Nucleus accumbens (tissue), 56 donors: ENCODE measurements at places on chromosomes 11 and 22.

DNA sequence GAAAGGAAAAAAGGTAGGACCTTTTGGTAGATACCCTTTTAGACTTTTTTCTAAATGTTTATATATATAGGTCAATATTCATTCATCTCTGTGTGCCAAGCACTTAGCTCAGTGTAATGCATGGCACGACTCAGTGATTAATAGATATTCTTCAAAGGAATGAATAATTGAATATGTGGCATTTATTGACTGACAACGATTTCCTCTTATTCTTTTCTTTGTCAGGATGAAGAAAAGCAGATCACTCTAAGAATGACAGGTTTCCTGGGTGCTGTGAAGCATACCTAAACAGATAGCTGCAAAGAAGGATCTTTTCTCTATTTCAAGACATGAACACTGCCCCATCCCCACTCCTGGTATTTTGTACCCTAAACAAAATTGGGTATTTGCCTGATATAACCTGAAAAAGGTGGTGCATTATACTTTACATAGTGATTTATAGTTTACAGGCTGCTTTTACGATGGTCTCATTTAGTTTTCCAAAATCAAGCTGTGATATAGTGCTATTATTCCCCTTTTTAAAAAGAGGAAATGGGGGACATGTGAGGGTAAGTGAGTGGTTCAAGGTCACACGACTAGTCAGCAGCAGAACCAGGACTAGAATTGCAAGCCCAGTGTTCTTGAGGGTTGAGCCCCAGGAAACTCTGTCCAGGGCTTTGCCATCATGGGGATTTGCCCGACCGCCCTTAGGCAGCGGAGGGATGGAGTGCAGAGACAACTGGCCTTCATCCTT is 32.9 kb upstream of the CLMP start:
- DNase-seq, result no peak

DNA sequence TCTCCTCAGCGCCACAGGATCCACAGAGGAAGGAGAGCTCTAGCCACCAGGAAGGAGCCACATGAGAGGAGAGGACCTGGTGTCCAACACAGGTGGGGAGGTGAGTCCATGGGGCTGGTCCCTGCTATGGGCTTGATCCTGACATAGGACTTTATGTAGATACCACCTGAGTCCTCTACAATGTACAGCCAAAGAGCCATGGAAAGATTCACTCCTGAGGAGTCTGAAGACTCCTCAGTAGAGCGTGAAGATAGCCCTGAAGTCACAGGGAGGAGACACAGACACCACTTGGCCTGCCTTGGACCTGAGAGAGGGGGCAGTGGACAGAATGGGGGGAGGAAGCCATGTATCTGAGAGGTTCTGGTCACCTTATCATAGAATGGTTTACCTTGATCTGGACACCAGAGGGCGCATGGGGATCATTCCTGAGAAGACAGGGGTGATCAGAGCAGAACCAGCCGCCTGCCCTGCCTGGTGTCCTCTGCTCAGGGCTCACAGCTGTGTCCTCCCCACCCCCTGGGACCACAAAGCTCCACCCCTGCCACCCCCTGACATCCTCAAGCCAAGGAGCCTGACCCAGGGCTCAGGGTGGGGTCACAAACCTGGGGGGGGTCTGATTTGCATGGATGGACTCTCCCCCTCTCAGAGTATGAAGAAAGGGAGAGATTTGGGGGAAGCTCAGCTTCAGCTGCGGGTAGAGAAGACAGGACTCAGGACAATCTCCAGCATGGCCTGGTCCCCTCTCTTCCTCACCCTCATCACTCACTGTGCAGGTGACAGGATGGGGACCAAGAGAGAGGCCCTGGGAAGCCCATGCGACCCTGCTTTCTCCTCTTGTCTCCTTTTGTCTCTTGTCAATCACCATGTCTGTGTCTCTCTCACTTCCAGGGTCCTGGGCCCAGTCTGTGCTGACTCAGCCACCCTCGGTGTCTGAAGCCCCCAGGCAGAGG is 77.0 kb downstream of the ZNF280B start:
- peak; percentile 9 for DNase-seq

- DNase-seq, result no peak
These were observed 720 bp downstream of the UFD1 start for GRCh38 chr22:19478045-19478900.

- DNase-seq, result no peak
These were observed 2.4 kb downstream of the VPS26B start for GRCh38 chr11:134226806-134227325.

DNA sequence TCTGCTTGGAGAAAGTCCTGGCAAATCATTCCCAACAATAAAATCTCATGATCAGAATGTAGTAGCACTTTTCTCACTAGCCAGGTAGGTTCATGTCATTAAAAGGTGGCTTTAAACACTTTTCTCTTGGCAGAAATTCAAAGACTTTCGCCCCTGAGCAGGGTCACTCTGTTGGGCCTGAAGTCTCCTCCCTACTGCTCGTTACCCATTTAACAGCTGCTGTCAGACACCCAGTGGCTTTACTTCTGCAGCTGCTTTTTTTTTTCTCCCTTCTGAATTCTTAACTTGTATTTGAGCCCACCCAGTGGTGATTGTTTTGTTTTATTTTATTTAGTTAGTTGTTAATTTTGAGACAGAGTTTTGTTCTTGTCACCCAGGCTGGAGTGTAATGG is 25.0 kb downstream of the ARHGAP8 start:
- DNase-seq, result no peak

GRCh38 chr11:118033443-118033842 is 43.4 kb upstream of the TMPRSS4 start:
- DNase-seq, result no peak

DNA sequence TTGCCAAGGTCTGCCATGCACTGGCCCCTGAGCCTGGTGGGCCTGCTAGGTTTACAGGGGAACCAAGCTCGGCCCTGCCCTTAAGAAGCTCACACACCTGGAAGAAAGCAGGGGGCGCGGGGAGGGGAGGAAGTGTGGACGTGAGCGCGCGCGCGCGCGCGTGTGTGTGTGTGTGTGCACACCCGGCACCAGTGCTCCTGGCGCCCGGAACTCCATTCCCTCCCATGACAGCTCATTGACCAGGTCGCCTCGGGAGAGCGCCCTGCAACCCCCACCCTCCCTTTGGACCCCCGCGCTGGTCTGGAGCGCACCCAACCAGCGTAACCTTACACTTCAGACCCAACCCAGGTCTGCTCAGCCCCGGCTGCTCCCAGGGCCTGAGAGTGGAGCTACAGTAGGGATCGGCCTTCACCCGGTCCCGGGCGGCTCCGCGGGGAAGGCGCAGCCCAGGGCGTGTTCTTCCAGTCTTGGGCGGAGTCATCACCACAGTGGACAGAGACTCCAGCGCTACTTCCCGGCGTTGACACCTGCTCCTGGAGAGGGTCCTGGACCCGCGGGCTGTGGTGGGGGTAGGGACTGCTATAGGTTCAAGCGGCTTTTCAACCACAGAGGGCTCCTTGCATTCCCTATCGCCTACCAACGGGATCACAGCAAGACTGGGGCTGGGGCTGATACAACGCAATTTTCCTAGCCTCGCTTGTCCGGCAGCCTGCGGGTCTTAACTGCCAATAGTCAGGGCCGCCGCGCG is 1.5 kb downstream of the GALNT18 start:
- DNase-seq, result no peak

- DNase-seq, result no peak
These were observed 10.9 kb upstream of the MPEG1 start for GRCh38 chr11:59223611-59224010.

- no peak for DNase-seq
These were observed 18.1 kb downstream of the IL17REL start for GRCh38 chr22:49994361-49995040.

GRCh38 chr11:34859496-34859895 is 56.7 kb downstream of the APIP start:
- no peak for DNase-seq

GRCh38 chr11:7154881-7155361 is 66.1 kb downstream of the RBMXL2 start:
- no peak for DNase-seq

DNA sequence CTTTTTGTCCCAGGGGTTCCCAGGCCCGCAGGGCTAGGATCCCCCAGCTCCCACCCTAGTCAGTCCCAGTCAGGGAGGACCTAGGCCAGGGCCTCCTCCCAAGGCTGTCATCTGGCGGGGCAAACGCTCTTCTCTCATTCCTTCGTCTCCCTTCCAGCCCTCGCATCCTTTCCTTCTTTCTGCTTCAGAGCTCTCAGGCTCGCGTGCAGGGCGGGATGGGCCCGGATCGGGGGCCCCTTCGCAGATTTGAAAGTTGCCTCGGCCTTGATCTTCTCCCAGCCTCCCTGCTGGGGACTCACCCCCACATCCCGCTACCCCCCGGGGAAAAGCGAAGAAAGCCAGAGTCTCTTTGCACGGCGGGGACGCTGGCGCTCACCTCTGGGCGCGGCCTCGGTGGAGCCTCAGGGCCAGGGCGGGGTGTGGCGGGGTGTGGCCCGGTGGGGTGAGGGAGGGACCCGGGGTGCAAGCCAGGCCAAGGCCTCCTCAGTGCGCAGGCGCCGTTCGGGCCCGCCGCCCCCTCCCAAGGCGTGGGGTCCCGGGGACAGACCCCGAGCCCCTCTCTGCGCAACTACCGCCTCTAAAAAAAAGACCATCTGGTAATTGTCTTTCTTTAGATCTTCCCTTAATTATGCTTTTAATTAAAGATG is 14.8 kb upstream of the PAX6 start:
- no peak for DNase-seq
